ENCODE measurements at places on chromosomes 16 and 17.

GRCh38 chr17:71503710-71504465, 616.9 kb upstream of the SOX9 start:
- DNase-seq = no peak

DNA sequence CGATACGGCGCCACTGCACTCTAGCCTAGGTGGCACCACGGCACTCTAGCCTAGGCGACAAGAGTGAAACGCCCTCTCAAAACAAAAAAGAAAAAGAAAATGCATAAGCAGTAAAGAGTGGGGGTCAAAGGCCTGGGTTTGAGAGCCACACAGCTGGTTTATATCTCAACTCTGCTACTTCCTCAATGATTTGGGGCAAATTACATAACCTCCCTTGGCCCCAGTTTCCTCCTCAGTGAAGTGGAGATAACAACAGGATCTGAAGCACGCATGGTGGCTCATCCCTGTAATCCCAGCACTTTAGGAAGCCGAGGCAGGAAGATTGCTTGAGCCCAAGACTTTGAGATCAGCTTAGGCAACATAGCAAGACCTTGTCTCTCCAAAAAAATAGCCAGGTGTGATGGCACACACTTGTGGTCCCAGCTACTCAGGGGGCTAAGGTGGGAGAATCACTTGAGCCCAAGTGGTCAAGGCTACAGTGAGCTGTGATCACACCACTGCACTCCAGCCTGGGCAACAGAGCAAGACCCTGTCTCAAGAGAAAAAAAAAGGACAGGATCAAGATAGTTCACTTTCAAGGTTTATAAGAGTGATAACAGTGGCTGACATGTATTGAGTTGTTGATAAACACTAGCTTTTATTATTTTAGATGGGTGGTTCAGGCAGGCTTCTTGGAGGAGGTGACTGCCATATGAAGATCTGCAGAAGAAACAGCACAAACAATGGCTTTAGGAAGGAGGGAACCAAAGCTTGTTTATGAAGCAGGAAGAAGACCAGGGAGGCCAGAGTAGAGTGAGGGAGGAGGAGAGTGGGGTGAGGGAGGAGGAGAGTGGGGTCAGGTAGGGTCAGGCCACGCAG, 8.5 kb upstream of the COG1 start:
- no peak for DNase-seq

DNA sequence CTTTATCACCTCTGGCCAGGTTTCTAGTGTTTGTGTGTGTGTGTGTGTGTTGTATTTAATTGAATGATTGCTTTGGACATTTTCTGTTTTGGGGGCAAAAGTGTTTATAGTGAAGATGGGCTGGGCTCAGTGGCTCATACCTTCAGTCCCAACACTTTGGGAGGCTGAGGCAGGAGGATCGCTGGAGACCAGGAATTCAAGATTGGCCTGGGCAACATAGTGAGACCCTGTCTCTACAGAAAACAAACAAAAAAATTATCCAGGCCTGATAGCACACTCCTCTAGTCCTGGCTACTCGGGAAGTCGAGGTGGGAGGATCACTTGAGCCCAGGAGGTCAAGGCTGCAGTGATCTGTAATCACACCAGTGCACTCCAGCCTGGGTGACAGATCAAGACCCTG, 37.5 kb downstream of the RPA1 start:
- no peak for DNase-seq

DNA sequence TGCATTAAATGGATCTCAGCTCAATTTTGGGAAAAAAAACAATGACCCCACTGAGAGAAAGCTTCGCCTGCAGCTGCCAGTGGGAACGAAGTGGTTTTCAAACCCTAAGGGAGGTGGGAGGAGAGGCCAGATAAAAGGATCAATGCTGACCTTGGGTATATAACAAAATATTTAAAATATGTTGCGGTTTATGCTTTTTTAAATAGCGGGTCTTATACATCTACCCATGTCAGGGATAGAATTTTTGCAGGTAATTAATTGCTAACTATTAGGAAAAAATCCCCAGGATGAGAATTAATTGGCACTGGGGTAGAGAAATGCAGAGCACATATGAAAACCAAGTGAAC, 10.9 kb upstream of the FOXF1 start:
- no peak for DNase-seq

DNA sequence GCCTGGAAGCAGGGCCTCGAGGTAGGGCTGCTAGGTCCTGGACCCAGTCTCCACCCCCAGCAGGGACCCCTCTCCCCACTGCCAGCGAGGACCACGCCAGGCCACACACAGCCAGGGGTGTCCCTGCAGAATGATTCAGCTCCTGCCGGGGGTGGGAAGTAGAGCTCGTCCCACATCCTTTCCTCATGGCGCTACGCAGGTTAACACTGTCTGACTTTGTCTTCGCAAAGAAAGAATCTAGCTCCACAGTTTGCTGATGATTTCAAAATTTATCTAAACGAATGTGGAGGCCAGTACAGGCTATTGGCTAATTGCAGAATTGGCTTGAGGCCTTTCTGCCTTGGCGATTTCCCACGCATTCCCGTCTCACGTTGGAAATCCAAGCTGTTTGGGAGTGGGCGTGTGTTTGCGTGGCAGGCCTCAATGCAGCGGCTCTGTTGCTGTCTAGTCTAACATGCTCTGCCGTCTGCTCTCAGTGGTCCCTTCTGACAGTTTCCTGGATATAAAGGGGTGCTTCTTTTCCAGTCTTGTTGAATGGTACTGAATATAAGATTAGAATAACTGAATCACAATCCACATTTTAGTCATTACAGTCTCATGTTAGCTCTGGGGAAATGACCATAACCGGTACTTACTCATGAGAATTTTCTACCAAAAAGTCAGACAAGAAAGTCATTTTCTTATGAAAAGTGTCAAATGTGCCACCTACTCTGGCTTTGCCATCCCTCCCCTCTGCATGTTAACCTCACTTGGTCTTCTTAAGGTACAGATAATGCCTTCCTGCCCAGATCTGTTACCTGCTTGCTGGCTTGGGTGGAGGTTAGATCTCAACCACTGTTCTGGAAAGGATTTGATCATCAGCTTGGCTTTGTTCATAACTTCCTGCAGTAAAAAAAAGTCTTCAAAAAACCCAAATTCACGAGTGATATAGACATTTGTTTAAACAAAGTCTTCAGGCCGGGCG, 252.4 kb downstream of the NTN1 start:
- no peak for DNase-seq

DNA sequence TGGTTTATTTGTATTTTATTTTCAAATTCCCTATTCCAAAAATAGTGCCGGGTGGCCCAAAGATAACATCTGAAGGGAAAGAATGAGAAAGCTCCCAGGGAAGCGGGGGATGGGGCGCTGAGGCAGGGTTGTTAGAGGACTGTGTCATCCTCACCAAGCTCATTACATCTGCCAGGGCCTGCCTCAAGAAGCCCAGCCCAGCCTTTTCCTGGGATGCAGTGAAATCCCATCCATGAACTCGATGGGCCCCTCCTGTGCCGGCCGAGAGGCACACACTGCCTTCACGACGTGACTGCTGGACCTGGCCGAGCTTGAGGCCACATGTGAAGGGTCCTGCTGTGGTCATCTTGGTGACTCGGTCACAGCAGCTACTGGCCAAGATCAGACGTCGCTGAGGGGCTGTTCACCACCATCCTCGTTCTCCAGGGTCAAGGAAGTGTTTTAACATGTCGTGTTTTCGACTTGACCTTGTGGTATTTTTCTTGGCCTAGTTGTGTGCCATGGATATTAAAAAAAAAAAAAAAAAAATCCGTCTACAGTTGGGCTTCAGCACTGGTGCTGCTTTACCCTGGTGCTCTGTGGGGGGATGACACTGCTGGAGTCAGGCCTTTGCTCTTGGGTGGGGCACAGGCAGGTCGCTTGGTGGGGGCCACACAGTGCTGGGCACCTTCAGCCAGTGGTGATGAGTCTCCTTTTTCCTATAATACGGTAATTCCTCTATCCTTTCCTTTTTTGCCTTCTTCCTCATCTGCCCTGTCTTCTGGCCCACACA, 4.9 kb downstream of the TIMM22 start:
- no peak for DNase-seq

GRCh38 chr17:16446338-16446983, 31.1 kb downstream of the TRPV2 start:
- DNase-seq = no peak

DNA sequence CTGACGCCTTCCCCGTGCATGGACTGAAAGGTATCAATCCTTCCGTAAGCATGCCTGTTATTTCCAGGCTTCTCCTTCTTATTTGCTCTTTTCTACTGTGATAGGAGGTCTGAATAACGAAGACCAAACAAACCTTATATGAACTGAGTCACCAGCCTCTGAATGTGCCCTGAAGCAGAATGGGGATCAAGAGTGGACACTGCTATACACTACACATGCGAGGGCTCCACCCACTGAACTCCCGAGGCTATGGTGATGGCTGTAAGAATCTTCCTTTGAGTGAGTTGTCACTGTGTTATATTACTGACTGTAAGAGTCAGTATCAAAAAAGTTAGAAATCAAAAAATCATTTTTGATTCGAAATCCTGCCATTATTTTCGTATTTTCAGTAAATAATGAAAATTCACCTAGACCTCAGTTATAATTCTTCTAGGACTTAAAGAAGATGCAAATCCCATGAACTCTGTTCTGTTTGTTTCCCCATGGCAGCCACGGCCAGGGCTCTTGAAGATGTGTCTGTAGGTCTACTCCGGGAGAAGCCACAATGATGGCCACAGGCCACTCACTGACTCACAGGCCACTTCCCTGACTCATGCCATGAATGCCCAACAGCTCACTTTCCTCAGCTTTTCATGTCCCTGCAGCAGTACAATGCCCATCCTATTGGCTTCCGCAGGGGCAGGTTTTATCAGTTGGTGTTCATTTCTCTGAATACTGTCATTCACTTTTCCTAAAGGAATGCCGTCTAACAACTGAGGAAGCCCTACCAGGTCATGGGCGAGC, 54.7 kb downstream of the ZZEF1 start:
- no peak for DNase-seq
